Activated naive CD8-positive, alpha-beta T cell treated with anti-CD3 and anti-CD28 coated beads, Interleukin-2, amount 10 ng/mL, durations not matched to agents 7 days and 5 days (primary cell): ENCODE measurements at places on chromosomes 5 and 9. TPM values are rescaled to one million over a fixed set of nuclear protein-coding genes. Genes with fewer than 3 reads are reported as not detected.

Gene PIP5K1B
- 0.36 TPM for total RNA-seq

GRCh38 chr9:72533322-72533721 is 11.9 kb downstream of the TMC1 start:
- H3K4me1 ChIP-seq: no peaks in the 10 kb centered on the region
- H3K4me3 ChIP-seq: no peak overlapping the region
- H3K27ac ChIP-seq: no peak overlapping the region
- no peaks in the 10 kb centered on the region for H3K27me3 ChIP-seq

DNA sequence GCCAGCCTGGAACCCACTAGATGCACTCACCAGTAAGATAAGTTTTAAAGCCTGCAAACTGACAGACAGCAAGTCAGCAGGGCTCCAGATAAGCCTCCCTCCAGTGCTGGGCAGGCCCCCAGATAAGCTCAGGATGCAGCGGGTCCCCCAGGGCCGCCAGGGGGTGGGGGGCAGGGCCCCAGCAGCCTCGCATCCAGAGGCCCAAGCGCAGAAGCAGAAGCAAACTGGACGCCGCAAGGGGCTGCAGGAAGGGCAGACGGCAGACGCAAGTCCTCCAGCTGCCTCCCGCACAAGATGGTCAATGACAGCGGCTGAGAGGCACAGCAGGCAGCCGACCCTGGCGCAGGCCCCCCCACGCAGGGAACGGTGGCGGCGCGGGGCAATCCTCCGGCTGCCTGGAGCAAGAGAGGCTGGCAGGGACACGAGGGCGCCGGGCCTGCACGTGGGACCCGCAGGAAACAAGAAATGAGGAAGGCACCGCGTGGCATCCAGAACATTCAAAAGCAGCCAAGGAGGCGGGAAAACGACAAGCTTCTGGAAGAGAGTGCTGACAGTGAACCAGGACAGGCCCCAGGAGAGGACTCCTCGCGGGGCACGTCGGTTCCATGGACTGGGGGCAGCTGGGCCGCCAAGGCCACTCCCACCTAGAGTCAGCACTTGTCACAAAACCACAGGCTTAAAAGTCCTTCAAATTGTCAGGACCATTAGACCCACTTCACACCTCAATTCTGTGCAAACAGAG is 49.8 kb downstream of the ROR2 start:
- H3K27me3 ChIP-seq: peaks cover 32% of the 10 kb centered on the region
- no peak for DNase-seq
- no peak overlapping the region for H3K4me3 ChIP-seq
- no peaks in the 10 kb centered on the region for H3K36me3 ChIP-seq

DNA sequence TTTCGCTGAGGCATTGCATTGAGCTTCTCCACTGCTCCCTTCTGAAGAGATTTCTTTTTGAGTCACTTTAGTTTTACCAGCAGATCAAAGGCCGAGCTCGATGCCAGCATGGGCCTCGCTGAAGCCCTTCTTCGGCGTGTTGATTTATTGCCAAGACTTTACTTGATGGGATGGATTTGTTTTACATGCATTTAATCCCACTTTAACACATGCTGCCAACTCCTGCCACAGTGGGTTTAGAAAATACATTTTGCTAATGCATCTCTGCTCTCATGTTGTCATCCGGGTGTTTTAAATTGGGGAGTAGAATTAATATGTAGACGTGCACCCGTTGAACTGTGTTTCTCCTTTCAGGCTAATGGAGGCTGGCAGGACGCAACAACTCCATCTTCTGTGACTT is 218.3 kb downstream of the PBX3 start:
- H3K27me3 ChIP-seq: no peaks in the 10 kb centered on the region
- H3K4me1 ChIP-seq: no peaks in the 10 kb centered on the region
- no peak overlapping the region for H3K27ac ChIP-seq
- no peak overlapping the region for H3K4me3 ChIP-seq
- no peaks in the 10 kb centered on the region for H3K36me3 ChIP-seq
- no peak for DNase-seq

Gene ITK
- total RNA-seq: 313 TPM

DNA sequence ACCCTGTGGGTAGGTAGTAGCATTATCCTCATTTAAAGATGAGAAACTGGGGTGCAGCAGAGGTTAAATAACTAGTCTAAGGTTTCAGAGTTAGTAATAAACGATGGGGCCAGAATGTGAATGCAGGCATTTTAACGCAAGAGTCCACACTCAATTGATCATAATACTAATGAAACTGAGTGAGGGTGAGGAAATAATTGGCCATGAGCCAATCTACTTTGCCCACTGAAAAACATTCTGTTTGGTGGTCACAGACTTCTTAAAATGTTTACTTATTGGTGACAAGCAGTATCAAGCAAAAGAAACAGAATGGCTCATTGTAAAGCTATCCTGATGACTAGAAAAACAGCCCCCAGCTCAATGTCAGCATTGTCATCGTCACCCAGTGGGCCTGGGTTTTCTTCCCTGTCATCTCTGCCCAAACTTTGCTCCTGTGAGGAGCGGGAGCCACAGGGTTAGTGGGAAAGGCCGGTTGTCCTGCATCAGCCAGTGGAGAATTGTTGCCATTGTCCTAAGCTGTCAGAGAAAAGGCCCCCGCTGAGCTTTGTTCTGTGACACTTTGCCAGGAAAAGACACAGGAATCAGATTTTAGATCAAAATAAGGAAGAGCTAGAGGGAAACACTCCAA is 77.3 kb upstream of the MAN2A1 start:
- DNase-seq: no peak
- no peaks in the 10 kb centered on the region for H3K36me3 ChIP-seq
- H3K27ac ChIP-seq: no peak overlapping the region
- no peak overlapping the region for H3K4me3 ChIP-seq
- no peaks in the 10 kb centered on the region for H3K4me1 ChIP-seq

GRCh38 chr5:131416729-131417128 is 152.9 kb downstream of the CDC42SE2 start:
- peak overlapping the region; percentile 52 for H3K27ac ChIP-seq
- H3K4me1 ChIP-seq: peaks cover 35% of the 10 kb centered on the region
- peaks cover 9% of the 10 kb centered on the region for H3K36me3 ChIP-seq
- DNase-seq: no peak

Gene CYSRT1
- total RNA-seq: 0.45 TPM

GRCh38 chr9:70791936-70792335 is 329.5 kb downstream of the TRPM3 start:
- H3K27ac ChIP-seq: no peak overlapping the region
- H3K36me3 ChIP-seq: no peaks in the 10 kb centered on the region
- H3K4me1 ChIP-seq: no peaks in the 10 kb centered on the region
- H3K27me3 ChIP-seq: no peaks in the 10 kb centered on the region
- DNase-seq: no peak

- no peaks in the 10 kb centered on the region for H3K27me3 ChIP-seq
- no peak overlapping the region for H3K4me3 ChIP-seq
- no peaks in the 10 kb centered on the region for H3K4me1 ChIP-seq
- H3K27ac ChIP-seq: no peak overlapping the region
These were observed 416.5 kb upstream of the CCNH start for GRCh38 chr5:87829217-87829551.

GRCh38 chr5:94361832-94362796 is 256.3 kb downstream of the KIAA0825 start:
- H3K27me3 ChIP-seq: no peaks in the 10 kb centered on the region
- no peak overlapping the region for H3K4me3 ChIP-seq
- no peak overlapping the region for H3K27ac ChIP-seq
- H3K36me3 ChIP-seq: no peaks in the 10 kb centered on the region

- H3K36me3 ChIP-seq: no peaks in the 10 kb centered on the region
- H3K27me3 ChIP-seq: no peaks in the 10 kb centered on the region
- H3K27ac ChIP-seq: no peak overlapping the region
- no peak overlapping the region for H3K4me3 ChIP-seq
- DNase-seq: no peak
These were observed 990.6 kb upstream of the TYRP1 start for GRCh38 chr9:11702548-11702947.

Gene FAM221B
- not detected for total RNA-seq

Gene TLE1
- total RNA-seq: 0.43 TPM

- no peaks in the 10 kb centered on the region for H3K27me3 ChIP-seq
- H3K36me3 ChIP-seq: no peaks in the 10 kb centered on the region
- no peak overlapping the region for H3K27ac ChIP-seq
- H3K4me1 ChIP-seq: no peaks in the 10 kb centered on the region
- no peak overlapping the region for H3K4me3 ChIP-seq
These were observed 99.8 kb downstream of the ACTL7B start for GRCh38 chr9:108755979-108756378.

GRCh38 chr5:95599252-95599651 is 20.6 kb upstream of the GPR150 start:
- H3K4me3 ChIP-seq: no peak overlapping the region
- no peak overlapping the region for H3K27ac ChIP-seq
- H3K27me3 ChIP-seq: no peaks in the 10 kb centered on the region
- H3K4me1 ChIP-seq: peaks cover 2% of the 10 kb centered on the region
- peaks cover 4% of the 10 kb centered on the region for H3K36me3 ChIP-seq

Gene KIAA0825
- 2.2 TPM for total RNA-seq

DNA sequence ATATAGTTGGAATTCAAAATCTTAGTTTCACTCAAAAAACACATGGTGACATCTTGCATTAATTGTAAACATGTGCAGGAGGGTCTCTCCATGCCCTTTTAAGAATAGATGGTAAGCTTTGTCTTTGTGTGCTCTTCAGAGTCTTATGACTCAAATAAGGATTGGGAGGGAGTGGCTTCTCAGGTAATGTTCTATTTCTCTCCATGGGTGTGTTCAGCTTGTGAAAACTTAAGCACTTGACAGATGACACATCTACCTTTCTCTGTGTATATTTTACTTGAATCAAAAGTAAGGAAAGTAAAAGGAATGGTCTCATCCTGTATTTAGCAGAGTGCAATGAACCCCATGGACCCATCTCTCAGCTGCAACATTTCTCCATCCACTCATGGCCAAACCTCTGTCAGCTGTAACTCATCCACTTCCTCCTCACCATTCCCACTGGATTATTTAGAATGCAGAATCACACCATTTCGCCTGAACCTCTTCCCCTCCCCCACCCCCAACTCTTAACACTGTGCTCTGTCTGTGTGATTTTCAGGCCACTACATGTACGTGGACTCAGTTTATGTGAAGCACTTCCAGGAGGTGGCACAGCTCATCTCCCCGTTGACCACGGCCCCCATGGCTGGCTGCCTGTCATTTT is 82.1 kb downstream of the MAMDC2 start:
- H3K4me3 ChIP-seq: no peak overlapping the region
- DNase-seq: no peak
- H3K36me3 ChIP-seq: no peaks in the 10 kb centered on the region
- no peak overlapping the region for H3K27ac ChIP-seq
- peaks cover 3% of the 10 kb centered on the region for H3K27me3 ChIP-seq

Gene ODF2
- total RNA-seq: 64.9 TPM

DNA sequence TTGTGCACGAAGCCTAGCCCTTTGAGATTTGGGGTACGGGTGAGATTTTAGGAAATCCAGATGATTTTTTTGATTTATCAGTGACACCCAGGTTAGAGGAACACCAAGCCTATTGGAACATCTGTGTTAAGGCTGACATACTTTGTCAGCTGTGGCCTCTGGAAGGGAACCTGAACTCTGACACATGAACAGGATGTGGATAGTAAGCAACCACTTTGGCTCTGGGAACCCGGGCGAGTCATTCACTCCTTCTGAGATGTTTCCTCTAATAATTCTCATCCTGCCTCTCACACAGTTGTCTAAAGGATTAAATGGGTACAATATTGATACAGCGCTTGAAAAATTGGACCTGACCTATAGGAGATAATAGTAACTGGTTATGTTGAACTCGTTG is 67.8 kb downstream of the FGF1 start:
- H3K4me3 ChIP-seq: no peak overlapping the region
- H3K4me1 ChIP-seq: peaks cover 11% of the 10 kb centered on the region
- no peak for DNase-seq

DNA sequence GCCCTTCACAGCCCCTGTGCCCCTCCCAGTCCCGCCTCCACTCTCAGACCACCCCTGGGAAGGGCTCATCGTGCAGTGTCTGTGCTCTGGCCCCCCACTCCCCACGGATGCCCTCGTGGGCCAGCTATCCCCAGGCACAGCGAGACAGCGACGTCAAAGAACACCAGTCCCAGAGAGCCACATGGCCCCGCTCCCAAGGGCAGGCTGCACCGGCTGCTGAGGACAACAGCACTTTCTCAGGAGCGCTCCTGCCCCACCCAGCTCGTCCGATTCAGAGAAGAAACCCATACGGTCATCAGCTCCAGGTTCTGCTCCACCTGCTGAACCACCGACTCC is 4.8 kb upstream of the SNAPC4 start:
- H3K36me3 ChIP-seq: peaks cover 36% of the 10 kb centered on the region
- peak overlapping the region; percentile 74 for H3K27ac ChIP-seq
- no peak for DNase-seq
- H3K27me3 ChIP-seq: no peaks in the 10 kb centered on the region

GRCh38 chr5:125249400-125249799 is 503.0 kb upstream of the ZNF608 start:
- DNase-seq: no peak
- H3K4me1 ChIP-seq: no peaks in the 10 kb centered on the region
- no peaks in the 10 kb centered on the region for H3K36me3 ChIP-seq
- H3K4me3 ChIP-seq: no peak overlapping the region
- no peak overlapping the region for H3K27ac ChIP-seq

DNA sequence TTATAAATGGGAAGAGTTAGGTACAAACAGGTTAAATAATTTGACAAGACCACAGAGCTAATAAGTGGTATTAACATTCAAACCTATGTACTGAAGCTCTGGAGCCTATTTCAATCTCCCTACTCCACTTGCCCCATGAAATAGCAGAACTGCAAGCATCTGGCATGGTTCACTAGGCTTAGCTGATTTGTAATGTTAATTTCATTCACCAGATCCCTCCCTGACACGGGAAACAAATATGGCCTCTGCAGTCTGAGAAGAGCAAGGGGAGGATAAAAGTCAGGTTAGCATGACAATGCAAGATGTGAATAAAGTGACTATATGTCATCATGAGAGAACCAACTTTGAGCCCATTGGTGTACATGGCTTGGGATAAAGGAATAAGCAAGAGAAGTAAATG is 428.8 kb downstream of the BRINP1 start:
- H3K4me3 ChIP-seq: no peak overlapping the region
- no peaks in the 10 kb centered on the region for H3K4me1 ChIP-seq
- no peak overlapping the region for H3K27ac ChIP-seq
- no peaks in the 10 kb centered on the region for H3K27me3 ChIP-seq
- H3K36me3 ChIP-seq: no peaks in the 10 kb centered on the region
- no peak for DNase-seq
